ENCODE measurements at places on chromosomes 5 and 9.

GRCh38 chr5:126918615-126918957 is 111.8 kb downstream of the MARCHF3 start:
- DNase-seq, result no peak

- DNase-seq, result peak; percentile 7
Observed at GRCh38 chr5:111143910-111144309, 51.8 kb downstream of the WDR36 start.

DNA sequence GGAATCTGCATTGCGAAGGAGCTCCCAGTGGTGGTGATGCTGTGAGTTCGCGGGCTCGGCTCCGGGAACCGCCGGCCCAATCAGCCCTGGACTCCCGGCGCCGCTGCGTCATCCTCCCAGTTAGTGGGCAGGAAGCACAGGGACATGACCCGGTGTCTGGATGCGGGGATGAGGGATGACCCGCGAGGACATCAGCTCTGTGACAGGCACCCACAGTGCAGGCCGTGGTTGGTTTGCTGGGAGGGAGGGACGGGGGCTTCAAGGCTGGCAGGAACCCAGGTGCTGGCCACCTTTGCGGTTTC is 996 bp downstream of the NXNL2 start:
- no peak for DNase-seq

DNA sequence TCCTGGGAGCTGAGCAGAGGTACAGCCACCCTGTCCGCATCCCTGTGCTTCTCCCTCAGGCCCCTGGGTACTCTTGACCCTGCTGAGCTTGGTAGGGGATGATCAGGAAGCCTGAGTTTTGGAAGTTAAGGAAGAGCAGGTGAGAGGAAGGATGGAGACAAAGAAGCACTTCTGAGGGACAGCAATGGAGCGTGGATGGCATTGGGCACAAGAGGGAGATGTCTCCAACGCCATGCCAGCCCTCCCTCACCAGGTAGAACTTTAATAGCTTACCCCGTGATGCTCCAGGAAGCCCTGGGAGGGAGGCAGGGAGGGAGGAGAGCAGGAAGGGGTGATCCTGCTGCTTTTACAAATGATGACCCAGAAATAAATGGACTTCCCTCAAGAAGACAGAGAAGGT is 29.9 kb upstream of the SMU1 start:
- DNase-seq, result no peak

- no peak for DNase-seq
Observed at GRCh38 chr9:26264709-26265601, 586.7 kb upstream of the TUSC1 start.

GRCh38 chr9:127336506-127337352 is 60.2 kb upstream of the SLC2A8 start:
- peak; percentile 82 for DNase-seq

- no peak for DNase-seq
Observed at GRCh38 chr5:1564182-1564748, 40.5 kb upstream of the LPCAT1 start.

DNA sequence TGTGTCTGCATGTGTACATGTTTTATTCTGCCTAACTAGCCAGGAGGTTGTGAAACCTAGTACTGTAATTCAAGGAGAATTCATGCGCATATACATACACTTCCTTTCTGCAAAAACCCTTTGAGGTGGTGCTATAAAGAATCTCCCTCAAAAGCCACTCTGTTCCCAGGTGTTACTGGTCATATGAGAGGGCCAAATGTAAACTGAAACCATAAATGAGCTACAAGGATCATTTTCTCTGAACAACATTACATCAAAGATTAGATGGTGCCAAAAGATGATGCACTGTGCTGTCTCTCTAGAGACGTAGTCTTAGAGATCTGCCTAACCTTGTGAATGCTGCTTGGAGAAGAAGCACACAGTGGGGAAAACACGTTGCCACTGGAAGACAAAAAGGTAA is 15.7 kb downstream of the NREP start:
- no peak for DNase-seq

DNA sequence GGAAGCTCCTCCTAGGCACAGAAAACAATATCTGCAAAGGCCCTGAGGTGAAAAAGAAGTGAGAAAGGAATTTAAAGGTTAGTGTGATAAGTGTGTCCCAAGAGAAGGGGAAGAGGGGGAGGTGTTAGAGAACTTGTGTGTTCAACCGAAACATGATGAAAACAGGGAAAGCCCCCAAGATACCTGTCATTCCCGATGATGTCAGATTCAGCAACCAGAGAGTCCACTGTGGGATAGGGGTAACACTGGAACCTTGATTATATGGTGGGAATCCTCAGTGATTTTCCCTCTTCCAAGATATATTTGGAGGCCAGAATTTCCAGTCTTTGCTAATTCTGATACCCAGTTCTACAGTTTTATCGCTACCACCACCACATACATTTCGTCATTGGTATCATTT is 15.5 kb upstream of the BNC2 start:
- no peak for DNase-seq

- no peak for DNase-seq
Observed at GRCh38 chr5:8840237-8840636, 705.6 kb downstream of the SEMA5A start.

- no peak for DNase-seq
Observed at GRCh38 chr9:81292056-81292805, 397.1 kb downstream of the TLE1 start.

Measured in thoracic aorta (tissue), 2 donors.